ENCODE measurements at places on chromosomes 5 and 9. TPM values are rescaled to one million over a fixed set of nuclear protein-coding genes. Genes with fewer than 3 reads are reported as not detected.

Gene C5orf46
- not detected for total RNA-seq

Gene CDX1
- total RNA-seq, result not detected

Gene POU5F2
- total RNA-seq, result 1.5 TPM

Gene SLC6A18
- total RNA-seq, result not detected

Gene RGS7BP
- 0.27 TPM for total RNA-seq

Gene SPATA31C1
- total RNA-seq, result not detected

Gene MYOT
- total RNA-seq, result not detected

Gene SKP1
- total RNA-seq, result 345 TPM

DNA sequence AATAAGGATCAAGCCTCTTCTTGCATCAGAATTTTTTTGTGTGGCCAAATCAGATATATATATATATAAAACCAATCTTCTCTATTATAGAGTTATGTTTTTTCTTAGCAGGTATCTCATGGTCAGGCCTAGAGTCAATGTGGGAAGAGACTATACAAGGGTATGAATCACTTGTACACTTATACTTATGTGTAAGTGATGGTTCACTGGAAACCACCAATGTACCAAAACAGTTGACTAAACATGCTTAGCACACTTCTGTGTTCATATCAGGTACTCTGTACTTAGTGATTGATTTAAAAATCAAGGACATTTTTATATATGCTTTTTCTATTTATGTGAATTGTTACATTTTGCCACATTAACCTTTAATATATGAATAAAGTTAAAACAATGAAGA, 92.6 kb downstream of the CWC27 start:
- no peak for DNase-seq

DNA sequence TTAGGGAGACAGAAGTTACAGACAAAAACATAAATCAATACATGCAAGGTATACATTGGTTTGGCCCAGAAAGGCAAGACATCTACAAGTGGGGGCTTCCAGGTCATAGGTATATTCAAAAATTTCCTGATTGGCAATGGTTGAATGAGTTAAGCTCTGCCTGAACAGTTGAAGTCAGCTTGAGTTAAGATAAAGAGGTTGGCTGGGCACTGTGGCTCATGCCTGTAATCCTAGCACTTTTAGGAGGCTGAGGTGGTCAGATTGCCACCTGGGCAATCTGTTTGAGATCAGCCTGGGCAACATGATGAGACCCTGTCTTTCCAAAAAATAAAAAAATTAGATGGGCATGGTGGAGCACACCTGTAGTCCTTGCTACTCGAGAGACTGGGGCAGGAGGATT, 16.3 kb downstream of the TMC1 start:
- DNase-seq, result no peak

DNA sequence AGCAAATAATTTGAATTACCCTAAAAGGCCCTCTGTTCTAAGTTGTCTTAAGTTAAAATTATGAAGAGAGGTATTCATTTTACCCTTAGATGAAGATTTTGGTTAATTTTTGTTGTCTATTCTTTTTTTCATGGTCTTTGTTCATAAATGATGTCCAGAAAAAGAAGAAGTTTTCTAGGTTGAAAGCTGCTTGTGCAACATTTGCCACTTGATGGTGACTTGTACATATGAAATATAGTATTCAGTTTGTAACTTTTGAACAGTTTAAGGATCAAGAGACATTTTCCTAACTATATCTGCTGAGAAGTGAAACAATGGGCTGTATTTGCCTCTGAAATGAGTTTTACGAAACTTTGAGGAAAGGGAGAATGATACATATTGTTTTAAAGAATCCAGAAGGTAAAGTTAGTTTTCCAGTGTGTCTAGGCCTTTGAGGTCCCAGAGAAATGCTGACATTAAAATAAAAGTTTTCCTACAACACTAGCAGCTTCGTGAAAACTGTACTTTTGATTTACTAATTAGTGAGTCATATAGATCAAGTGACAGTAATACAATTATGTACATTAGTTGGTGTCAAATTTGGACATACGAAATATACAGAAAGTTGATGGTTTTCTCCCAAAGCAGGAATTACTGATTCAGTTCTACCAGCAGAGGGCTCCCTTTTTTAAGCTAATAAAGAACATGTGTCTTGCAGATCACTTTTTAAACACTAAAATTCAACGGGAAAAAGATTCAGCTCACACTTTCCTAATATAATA, 70.5 kb downstream of the PIK3R1 start:
- no peak for DNase-seq

DNA sequence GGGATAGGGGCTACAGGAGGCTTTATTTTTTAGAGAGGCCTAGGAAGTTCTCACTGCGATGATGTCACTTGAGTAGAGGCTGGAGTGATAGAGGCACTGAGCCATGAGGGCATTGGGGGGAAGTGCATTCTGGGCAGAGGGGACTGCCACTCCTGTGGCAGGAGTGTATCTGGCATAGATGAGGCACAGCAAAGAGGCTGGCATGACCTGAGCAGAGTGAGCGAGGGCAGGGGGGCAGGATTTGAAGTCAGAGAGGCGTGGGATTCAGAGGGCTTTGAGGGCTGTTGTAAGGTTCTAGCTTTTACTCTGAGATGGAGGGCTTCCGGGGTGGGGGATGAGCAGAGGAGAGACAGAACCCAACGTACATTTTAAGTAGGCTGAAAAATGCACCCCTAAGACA, 91.9 kb upstream of the SH3PXD2B start:
- DNase-seq, result no peak

DNA sequence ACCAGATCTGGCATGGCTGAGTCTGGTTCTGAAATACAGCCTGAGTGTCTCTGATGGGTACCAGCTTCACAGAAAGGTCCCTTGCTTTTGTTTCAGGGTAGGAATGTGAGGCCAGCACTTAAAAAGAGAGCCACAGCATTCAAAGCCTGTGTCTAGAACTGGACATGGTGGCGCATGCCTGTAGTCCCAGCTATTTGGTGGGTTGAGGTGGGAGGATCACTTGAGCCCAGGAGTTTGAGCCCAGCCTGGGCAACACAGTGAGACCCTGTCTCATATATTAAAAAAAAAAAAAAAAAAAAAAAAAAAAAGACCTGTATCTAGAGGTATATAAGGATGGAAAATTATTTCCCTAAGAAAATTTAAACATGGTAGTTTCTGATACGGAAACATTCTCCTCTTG, 202.3 kb downstream of the GAPVD1 start:
- no peak for DNase-seq

GRCh38 chr5:127878174-127878750, 175.1 kb downstream of the CCDC192 start:
- peak; percentile 67 for DNase-seq

- DNase-seq, result no peak
Measured at GRCh38 chr5:167284222-167284890, 1007.1 kb upstream of the WWC1 start.

GRCh38 chr5:71862507-71863060, 143.5 kb downstream of the CARTPT start:
- no peak for DNase-seq

- no peak for DNase-seq
Measured at GRCh38 chr5:122262103-122262502, 49.9 kb upstream of the SNCAIP start.

DNA sequence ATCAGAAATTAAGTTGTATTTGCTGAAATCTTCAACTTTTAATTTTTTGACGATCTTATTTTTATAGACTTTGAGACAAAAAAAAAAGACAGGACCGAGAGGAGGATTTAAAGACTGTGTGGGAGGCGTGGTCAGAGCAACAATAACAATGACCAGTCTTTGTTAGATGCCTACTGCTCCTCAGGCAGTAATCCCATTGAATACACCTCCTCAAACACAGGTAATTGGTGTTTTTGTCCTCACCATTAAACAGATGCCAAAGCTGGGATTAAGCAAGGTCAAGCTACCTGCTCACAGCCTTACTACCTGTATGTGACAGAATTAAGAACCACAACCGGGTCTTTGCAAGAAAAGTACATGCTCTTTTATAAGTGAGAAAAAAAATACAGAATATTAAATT, 233.3 kb upstream of the GRAMD2B start:
- DNase-seq, result no peak

DNA sequence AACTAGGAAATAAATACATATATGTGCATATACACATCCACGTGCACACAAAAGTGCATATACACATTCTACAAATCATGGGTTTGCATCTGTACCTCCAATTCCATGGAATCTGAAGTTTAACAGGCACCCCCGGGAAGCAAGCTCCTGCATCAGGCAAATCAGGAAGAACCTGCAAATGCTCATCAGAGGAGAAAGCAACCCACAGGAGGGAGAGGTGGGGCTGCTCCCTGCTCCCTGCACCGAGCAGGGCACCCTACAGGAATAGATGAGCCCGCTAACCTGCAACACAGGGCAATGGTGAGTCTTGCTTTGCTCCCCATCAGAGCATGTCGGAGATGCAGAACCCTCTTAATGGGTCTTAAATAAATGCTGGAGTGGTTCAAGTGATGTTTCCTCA, 151.3 kb downstream of the DAB2IP start:
- no peak for DNase-seq

DNA sequence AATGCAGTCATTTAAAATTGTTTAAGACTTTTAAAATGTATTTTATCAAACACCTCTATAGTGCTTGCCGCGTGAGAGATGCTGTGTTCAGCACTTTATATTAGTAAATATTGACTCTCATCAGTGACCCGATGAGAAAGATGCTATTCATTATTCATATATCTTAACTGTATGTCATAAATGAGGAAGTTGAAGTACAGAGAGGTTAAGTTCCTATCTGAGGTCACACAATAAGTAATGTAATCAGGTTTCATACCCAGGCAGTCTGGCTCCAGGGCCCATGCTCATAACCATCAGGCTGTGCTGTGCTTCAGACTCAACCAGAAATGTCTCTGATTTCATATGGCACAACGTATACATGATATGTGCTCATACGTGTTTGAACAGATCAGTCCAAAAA, 119.0 kb downstream of the SV2C start:
- DNase-seq, result no peak

- peak; percentile 83 for DNase-seq
Measured at GRCh38 chr5:170183816-170184687, 48.7 kb upstream of the C5orf58 start.

GRCh38 chr9:133470427-133470924, 8.4 kb downstream of the SLC2A6 start:
- no peak for DNase-seq

GRCh38 chr5:169828385-169828784, 151.9 kb downstream of the INSYN2B start:
- DNase-seq, result no peak

All from glutamatergic neuron (in vitro differentiated cells).